NCI-H2029 treated with DMSO at 0.1 percent for 48 hours (cell line): ENCODE measurements at places on chromosomes 4 and X.

DNA sequence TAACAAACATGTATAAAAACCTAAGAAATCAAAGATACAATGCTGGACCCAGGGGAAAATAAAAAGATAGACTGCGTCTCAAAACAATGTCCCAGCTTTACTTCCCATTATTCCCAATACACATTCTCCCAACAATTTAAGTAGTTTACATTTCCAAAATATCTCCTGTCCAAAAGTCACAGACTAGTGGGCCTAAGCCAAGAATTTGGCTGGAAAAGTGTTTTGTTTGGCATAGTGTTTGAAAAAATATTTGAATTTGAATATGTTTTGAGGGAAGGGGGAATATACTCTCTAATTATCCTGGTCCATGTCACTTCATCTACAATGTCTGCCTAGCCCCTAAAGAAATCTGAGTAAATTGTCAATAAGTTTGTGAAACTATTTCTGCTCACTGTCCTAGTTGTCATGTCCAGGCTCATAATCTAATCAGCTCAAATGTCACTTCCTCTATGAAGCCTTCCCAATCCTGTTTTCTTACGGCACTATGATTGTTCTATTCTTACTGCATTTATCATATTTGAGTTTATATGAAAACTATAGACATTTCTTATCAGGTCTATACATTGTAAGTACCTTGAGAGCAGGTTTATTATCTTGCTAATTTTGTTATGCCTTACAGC lies 74.4 kb downstream of the SEC24D start:
- no peak for DNase-seq

DNA sequence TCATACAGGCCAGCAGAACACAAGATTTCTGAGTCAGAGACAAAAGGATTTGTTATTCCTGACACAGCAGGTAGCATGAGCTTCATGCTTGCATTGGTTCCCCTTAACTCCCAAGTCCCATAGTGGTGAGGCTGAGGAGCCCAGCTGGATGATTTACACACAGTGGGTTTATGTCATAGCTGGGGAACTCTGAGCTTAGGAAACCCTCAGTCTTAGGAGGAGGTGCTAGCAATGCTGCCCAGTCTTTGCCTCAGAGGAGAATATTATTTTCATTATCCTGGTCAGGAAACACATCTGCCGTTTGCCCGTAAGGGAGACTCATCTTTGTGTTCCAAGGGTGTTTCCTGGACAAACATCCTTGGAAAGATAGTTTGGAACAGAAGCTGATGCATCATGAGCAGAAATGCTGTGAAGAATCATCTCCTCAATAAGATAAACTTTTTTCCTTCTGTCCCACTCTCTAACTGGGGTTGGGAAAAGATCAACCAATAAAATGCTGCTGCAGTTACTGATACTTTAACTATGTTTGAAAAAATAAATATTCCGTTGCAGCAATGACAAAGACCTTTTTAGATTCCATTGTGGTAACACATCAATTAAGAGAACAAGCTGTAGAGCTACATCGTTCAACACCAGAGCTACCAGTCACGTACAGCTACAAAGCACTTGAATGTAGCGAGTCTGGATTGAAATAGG lies 146.8 kb downstream of the DCLK2 start:
- DNase-seq: no peak

DNA sequence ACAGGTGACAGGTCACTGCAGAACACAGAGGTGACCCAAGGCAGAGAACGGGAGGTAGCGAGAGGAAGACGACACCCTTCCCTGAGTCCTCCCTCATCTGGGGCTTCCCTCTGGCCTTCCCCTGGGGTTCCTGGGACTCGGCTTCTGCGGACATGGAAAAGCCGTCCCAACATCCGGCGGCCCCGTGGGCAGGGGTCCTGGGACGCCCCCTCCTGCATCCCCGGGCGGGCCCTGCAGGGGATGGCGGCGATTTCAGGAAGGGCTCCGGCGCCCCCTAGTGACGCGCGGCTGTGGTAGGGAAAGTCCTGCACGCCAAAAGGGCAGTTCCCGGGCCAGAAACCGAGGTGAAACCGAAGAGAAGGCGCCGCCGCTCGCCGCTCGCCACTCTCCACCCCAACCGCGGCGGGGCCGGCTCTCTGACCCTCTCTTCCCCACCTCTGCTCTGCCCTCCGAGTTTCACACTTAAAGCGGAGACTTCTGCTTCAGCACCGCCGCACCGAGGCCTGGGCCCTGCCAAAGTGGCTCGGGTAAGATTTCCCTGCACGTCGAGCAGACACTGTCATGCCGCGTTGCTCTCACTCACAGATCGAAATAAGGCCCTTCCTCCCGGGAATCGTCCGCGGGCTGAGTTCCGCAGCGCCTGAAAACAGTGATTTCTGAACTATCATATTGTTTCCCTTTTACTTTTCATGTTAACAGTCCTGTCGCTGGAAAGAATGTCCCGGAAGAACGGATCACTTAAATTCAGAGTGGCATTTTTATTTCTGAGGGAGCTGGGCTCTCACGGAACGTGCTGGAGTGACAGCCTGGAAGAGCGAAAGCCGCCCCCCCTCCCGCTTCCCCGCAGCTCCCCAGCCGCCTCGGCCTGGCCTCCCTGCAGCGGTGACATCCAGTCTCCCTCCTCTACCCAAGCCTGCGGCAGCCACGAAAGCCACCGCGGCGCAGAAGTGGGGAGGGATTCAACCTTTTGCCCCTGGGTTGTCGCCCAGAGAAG lies 110.6 kb downstream of the DCTD start:
- peak; percentile 36 for DNase-seq

DNA sequence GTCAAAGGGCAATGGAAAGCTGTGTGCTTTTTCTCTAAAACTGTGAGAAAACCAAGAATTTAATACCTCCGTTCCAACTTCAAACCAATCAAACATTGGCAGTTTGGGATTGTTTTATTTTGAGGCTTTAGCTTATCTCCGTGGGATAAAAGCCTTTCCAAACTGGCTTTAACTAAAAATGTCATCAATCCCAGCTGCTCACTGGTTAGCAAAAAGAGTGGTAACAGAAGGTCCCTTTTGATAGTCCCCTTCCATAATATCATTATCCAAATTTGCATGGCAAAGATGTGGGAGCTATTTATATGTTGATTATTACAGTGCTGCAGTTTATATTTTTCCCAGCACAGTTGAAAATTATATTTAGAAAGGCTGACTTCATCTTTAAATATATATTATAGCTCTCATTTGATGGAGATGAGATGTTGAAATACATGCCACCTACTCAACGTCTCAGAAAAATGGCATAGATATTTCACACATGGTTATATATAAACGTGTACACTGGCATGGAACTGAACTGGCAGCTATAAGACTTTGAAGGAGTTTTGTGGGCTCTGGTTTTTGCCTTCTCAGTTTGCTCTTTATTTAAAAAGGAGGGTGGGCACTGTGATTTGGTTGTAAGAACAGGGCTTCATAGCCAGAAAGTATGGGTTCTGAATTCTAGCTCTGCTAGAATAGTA lies 707.1 kb upstream of the SLIT2 start:
- DNase-seq: no peak

DNA sequence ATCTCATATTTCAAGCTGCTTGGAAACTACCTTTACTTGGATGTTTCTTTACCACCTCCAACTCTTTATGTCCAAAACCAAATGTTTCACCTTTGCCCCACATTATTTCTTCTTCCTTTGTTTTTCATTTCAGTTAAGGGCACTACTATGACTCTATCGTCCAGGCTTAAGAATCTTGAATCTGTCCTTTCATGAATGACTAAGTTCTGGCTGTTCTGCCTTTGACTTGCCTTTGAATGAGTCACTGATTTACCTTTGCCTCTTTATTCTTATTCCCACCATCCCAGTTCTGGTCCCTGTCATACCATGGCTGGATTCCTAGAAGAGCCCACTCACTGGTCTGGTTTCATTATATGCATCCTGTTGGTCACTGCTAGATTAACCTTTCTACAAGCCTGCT lies 30.6 kb upstream of the PLAC1 start:
- DNase-seq: no peak

- DNase-seq: no peak
These were observed 188.7 kb downstream of the STIM2 start for GRCh38 chr4:27049239-27049829.

DNA sequence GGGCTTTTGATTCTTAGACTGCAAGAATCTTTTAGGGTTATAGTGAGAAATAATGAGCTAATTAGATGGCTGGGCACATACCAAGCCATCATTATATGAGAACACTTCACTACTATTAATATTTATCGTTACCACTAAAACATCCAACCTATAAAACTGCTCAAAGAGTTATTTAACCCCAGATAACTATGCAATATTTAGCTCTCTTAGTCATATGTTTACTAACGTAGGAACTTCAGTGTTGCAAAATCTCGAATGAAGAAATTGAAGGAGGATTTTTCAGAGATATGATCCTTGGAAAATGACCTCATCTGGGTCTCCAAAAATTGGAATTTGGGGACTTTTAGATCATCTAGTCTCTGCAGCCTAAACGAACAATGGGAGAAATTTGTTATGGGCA lies 265.0 kb upstream of the RPS6KA3 start:
- no peak for DNase-seq

GRCh38 chr4:25089051-25089763 lies 58.5 kb upstream of the LGI2 start:
- DNase-seq: no peak

- DNase-seq: no peak
These were observed 20.0 kb upstream of the CAMK2D start for GRCh38 chr4:113781439-113782040.

- DNase-seq: peak; percentile 50
These were observed 390.1 kb downstream of the ANKRD50 start for GRCh38 chr4:124322234-124323065.

DNA sequence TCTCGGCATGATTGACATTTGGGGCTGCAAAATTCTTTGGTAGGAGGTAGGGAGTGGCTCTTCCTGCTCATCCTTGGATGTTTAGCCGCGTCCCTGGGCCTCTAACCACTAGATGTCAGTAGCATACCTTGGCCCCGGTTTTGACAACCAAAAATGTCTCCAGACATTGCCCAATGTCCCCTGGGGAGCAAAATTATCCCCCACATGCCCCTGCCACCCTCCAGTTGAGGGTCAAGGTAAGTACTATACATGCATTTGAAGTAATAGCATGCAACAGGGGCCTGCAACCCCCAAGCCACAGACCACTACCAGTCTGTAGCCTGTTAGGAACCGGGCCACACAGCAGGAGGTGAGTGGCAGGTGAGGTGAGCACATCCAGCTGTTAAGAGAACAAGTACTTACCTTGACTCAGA lies 17.6 kb upstream of the KIAA1210 start:
- DNase-seq: no peak

GRCh38 chrX:133634416-133634815 lies 219.1 kb upstream of the GPC4 start:
- no peak for DNase-seq

GRCh38 chr4:26992657-26993361 lies 132.2 kb downstream of the STIM2 start:
- no peak for DNase-seq

DNA sequence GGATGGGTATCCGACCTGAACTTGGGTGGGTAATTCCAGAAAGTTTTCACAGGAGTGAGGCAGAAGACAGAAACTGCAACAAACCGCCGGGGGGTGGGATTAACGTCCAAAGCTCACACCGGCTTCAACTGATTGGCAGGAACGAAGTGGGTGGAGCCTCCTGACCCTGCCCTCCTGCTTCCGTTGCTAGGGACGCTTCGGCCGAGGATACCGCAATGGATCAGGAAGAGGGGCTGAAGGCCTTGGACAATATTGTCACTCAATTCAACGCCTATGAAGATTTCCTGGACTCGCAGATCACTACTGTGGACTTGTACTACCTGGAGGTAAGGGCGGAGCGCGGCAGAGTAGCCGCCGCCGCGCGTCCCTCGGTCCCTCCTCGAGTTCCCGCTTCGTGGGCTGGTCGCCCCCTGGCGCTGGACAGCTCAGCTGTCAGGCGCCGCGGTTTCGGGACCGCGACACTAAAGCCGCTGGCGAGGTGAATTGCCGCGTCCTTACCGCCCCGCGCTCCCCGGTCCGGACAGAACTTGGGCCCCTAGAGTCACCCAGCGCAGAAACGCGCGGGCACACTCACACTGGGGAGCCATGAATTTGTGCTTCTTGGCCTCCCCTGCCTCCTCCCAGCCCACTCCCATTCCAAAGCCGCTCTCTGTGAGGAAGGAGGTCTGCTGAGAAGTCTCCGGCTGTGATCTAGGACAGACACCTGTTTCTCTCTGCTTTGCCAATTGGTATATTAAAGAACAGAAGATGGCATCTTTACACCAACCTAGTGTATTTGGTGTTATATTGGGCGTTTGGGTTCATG lies at the start of gene CFAP299:
Gene CFAP299 (plus strand): TSS at position 177 of the 805 bp plus-strand sequence.
- peak; percentile 70 for DNase-seq

DNA sequence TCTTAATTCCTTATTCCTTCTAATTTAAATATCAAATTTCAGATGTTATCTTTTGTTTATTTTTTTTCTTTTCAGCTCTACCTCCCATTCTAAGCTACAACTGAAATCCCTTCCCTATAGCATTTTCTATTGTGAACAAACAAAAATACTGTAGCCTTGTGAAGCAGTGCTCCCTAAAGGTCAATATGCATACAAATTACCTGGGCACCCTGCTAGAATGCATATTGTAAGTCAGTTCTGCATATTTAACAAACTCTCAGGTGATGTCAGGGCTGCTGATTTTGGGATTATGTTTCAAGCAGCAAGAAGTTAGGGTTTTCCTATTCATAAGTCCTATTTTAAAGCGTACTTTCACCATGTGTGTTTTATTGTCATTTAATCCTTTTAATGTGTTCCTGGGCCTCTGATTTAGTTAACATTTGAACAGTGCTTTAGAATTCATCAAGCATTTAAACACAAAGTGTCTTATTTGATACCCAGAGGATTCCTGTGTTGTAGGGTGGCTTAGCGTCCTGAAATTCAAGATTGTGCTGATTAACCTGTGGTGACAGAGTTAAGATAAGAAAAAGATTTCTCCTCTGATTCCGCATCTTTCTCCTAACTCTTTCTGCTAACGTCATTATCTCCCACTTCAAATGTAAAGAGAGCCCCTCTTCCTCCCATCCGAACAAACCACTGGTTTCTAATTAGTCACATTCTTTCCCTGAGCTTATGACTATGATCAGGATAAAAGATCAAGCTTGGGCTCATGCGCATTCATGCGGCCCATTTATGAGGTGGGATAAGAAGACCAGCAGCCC lies 221.3 kb downstream of the ANK2 start:
- DNase-seq: no peak

DNA sequence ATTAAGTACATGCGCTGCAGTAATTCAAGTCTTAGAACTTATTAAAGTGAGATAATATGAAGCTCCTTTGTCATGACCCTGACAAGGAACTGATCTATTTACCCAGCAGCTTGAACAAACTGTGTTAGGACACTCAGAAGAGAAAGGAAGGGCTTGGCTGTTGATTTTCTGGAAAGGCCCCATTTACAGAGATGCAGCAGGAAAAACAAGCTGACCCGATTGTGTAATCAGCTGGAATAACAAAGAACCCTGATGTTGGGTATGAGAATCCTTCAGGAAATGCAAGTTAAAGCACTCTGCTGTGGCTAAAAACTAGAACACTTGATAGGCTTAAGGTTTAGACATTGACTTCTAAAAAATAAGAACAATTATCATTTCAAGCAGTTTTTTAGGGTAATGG lies 64.8 kb downstream of the TBC1D9 start:
- DNase-seq: peak; percentile 26

DNA sequence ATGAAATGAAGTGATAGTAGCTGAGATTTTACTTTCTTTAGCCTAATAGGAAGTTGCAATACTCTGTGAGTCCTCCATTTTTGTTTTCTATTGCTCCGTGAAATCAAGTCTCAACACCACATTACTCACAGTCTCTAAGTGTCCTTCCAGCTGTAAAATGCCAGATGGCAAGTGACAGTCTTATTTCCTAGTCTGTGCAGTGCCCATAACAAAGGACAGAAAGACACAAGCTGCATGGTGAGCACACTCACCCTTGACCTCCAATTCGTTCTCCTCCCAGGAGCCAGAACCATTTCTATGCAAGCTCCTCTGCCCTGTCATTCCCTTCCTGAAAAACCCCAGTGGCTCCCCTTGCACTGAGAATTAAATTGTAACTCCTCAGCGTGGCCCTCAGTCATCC lies 101.6 kb downstream of the PARM1 start:
- DNase-seq: no peak
